ENCODE measurements at places on chromosomes 3 and 15.

DNA sequence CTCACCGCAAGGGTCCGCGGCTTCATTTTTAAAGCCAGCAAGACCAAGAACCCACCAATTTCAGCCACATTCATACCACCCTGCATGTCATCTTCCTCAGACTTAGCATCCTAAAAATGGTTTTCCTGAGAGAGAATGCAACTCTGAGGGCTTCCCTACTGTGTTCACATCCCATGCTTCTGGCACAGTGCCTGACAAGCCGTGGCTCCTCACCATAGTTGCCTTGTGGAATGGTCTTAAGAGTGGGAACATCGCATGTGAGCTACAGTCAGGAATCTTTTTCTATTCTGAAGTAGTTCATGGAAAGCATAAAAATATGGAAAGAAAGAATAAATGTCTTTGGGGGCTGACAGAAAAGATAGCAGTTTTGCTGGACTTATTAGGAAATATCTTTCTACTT, 120.3 kb downstream of the RAP2B start:
- peak; percentile 63 for DNase-seq

DNA sequence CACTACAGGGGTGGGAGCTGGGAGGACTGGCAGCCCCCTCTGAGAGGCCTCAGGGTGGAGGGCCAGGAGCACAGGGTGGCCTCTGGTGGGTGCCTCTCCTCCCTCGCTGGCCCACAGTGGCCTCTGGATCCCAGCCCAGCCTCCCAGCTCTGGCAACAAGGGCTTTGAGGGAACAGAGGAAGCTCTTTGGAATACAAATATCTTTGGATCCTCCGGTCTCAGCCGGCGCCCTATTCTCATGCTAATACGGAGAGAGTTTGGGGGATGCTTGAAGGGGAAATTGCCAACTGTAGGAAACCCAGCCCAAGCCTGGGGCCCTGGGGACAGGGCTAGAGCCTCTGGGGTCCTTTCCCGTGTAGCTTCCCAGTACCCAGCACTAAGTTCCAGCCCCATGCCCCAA, 33.4 kb upstream of the INSYN1 start:
- no peak for DNase-seq

GRCh38 chr3:69649120-69650065, 89.9 kb upstream of the MITF start:
- peak; percentile 23 for DNase-seq

DNA sequence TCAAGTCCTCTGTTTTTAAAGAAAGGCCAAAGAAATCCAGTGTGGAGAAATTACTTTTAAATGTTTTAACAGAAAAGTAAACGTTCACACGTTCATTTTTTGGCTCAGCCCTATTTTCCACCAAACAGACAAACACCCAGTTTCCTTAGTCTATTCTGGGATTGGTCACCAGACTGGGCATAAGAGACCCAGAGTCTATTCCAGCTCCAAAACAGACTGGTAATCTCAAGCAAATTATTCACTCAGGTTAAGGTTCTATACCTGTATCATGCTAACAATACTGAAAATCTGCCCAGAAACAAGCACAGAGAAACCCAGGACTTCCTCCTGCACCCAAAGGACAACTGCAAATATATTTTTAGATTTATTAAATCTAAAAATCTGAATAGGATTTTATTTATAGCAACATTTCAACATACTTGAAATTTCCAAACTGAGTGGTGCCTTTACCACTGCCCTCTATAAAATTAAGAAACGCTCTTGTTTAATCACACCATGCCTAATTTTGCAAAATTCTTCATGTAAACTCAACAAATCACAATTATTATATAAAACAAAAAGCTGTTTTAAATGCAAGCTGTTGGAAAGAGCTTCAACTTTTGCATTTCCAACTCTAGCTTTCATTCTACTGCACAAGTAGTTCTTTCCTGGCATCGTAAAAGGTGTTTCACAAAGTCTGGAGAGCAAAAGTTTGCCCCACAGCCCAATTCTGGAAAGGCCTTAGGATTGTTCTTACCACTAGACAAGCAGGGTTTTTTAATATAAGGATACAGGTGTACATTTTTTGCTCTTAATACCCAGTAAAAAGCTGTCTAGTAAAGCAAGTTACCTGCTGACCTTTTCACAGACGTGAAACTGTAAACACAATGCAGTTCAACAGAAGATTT, 18.7 kb downstream of the ZNF148 start:
- DNase-seq = no peak

DNA sequence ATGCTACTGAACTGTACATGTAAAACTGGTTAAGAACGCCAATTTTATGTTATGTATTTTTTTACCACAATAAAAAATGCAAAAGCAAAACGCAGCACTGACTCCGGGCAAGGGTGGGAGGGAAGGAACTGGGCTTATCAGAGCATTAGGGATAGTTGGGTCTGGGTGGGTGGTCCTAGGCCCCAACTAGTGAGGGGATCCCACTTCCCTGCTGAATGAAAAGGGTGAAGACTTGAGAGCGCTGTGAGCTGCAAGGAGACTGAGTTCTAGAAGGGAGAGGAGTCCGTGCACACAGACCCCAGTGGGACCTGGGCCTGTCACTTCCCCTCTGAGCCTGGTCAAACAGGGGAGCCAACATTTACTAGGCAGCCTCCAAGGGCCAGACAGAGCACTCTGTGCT, 98.6 kb downstream of the TPRA1 start:
- DNase-seq = no peak

GRCh38 chr15:36888011-36888992, 212.0 kb downstream of the MEIS2 start:
- DNase-seq = peak; percentile 43

DNA sequence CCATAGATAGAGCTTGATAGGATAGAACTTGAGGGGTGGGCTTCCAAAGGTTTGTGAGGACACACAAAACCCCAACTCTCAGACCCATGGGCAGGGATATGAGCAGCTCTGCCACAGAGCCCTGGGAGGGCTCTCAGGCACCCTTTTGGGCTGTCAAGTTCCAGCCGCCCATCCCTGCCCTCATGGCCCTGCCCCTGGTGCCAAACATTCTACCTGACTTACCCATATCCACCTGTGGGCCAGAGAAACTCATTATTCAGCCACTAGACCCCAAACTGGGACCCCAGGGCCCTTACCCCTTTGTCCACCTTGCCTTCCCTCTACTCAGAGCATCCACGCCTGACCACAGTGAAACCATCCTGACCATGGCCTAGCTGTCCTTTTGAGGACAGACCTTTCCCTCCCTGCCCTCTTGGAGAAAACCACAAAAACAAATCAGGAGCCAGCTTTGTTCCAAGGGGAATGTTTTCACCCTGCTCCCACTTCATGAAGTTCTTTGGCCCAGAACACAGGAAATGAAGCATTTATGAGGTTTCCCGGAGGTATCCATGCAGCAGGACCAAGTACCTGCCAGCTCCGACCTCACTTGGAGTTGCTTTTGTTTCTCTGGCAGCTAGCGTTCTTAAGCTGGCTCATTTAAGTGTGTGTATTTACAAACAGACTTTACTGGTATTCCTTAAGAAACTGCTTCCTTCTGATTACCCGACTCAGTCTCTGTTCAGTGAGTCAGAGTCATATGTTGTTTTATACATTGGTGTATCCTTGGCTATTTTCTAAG, 34.2 kb upstream of the GALNT15 start:
- no peak for DNase-seq

DNA sequence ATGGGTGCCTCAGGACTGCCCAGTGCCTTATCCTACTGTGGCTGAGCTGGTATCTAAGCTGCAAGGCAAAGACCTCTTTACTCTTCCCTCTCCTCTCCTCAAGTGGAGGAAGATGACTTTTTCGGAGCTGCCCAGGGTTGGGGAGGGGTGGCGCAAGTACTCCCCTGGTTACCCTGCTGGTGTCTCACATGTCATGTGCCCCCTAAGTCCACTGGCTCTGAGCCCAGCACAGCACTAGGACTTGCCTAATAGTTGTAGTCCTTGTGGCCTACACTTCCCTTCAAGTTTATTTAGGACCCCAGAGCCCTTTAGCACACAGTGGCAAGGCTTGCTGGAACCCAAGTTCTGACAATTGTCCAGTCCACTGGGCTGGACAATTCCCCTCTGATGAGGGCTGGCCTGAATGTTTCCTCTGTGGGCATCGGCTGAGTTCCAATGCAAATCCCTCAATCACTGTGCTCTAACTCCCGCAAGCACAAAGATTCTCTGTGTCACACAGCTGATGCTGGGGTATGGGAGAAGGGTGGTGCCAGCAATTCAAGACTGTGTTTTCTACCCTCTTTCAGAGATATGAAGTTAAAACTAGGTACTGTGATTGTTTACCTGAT, 60.4 kb downstream of the UQCC5 start:
- DNase-seq = no peak

- no peak for DNase-seq
These were observed 76.4 kb downstream of the ZPLD1 start for GRCh38 chr3:102511168-102511567.
